ENCODE measurements at places on chromosomes 7 and 10. TPM values are rescaled to one million over a fixed set of nuclear protein-coding genes. Genes with fewer than 3 reads are reported as not detected.
A peak's percentile ranks its signal among the peaks of the same experiment; 100 is the strongest.

The ZNF727 gene
- 3.7 TPM for total RNA-seq

The AMZ1 gene
- 3.7 TPM for total RNA-seq

The FAM180A gene
- 79.1 TPM for total RNA-seq

DNA sequence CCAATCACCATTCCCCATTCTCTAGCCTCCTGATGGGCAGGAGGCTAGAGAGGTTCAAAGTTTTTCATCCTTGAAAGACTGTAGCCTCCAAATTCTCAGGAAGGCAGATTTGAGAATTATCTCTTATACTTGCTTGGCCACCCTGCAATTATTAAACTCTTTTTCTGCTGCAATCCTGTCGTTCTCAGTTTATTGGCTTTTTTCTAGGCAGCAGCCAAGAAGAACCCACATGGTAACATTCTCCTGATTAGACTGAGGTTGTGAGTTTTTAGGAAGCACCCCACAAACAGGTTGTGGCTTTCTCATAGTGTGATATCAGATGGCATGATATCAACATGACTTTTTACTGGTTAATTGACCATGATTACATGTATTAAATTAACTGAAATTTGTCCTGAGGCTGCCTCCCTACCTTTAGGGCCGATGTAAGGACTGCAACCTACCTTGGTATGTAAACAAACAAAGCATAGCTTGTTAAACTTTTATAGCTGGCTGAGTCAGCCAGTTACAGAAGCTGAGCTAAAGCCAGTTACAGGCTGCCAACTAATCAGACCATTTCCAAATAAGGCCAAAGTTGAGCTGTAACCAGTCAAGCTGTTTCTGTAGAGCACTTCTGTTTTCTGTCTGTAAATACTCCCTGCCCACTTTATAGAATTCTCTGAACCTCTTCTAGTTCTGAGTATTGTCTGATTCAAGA lies 3.2 kb upstream of the ZNF248 start:
- no peak for DNase-seq

DNA sequence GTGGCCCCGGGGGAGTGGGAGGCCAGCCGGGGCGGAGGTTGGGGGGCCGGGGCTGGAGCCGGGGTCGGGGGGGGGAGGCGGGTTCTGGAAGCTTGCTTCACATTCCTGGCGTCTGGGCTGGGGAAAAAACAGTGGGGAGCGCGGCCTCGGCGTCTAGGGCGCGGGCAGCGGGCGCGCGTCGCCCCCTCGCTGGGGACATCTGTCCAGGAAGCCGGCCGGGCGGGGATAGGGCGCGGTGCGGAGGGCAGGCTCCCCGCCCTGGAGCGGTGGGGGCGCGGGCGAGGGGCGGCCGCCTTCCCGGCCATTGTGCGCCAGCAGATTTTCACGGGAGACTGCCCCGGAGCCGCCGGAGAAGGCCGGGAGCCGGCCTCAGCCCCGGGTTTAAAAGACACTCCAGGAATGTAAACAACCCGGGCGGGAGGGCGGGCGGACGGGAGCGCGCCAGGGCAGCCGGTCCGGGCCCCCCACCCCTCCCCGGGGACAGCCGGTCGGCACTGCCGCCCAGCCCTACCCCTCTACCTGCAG lies 1.4 kb downstream of the ZMIZ1 start:
- DNase-seq, result no peak

DNA sequence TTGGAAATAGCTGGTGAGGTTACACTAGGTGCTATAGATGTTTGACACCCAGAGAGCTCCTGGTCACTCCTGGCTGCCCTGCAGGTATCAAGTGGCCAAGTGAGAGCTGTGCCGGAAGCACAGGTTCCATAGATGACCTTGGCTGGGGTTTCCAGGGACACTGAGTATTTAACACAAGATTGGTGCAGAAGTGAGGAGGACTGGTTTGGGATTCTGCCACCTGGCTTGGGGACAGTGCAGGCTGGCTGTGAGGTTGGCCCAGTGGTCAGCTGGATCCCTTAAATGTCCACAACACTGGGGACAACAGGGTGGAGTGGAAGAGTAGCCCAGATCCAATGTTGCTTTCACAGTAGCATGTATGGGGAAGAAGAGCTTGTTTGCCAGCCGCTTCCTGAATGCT lies 5.3 kb upstream of the ACHE start:
- no peak for DNase-seq

DNA sequence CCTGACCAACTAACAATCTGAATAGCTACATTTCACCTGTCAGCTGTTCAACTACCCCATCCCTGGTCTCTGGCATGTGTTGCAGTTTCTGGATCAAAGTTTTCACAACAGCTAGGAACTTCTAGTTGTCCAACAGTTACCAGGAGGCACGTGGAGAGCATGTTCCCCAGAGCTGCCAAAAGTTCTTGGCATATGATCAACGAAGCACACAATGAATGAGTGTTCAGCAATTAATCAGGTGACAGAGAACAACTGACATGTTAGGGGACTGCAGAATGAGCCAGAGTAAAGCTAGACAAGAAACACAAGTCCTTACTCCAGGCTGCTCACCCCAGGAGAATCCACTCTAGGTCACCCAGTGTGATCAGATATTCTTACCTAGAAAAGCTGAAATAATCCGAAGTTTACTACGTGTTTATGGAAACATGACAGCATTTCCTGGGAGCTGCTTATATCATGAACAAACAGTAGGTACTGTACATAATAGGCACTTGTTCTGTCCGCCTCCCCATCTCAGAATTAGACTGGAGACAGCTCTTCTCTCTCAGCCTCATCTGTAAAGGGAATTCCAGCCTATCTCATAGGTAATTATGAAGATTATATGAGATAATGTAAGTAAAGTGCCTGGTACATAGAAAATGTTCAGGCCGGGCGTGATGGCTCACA lies 50.6 kb downstream of the ZNF438 start:
- peak; percentile 62 for DNase-seq

DNA sequence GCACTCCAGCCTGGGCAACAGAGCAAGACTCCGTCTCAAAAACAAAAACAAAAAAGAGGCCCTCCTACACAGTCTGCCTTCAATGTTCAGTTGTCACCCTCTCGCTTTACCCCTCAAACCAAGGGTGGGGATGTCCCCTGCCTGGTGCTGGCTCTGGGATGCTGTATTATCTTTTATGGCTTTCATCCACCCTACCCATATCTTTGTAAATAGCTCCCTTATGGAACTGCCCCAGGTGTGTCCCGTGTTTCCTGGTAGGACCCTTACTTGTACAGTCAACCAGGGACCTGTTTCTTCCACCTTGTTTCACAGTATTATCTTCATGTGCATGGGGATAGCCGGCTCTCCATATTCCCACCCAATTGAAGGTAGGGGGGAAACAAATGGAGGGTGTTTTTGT lies 15.7 kb upstream of the LAMB1 start:
- DNase-seq, result no peak

- DNase-seq, result no peak
Observed at GRCh38 chr7:159008417-159008816, 136.2 kb downstream of the VIPR2 start.

The CPA1 gene
- 1.8 TPM for total RNA-seq

The BRAT1 gene
- 43.6 TPM for total RNA-seq

Data from thoracic aorta (tissue), 2 donors.